ENCODE measurements at places on chromosomes 16 and 17.

DNA sequence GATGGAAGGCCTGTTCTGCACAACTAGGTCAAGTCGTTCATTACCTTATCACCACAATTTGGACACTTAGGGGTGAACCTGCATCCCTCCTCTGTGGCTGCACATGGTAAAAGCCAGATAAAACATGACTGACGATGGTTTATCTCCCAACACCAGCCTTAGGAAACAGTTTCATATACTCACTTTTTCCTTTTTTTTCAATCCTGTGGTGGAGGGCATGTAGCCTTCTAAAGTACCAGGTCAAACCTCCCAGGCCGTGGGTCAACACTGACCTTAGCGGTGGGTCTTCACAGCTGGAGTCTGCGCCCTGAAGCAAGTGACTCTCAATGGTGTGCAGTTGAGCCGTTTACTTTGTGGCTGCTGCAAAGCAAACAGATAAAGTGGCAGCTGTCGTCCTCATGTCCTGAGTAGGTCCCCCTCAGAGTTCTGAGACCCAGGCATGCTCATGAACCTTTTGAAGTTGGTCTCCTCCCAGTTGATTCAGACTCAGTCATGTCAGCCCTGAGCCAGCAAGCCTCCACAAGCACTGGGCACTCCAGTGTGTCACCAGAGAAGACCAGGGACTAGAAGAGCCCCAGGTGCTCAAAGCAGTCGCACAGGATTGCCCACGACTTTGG, 5.9 kb downstream of the FAHD1 start:
- DNase-seq = no peak

- no peak for DNase-seq
Measured at GRCh38 chr16:82943371-82943770, 316.6 kb downstream of the CDH13 start.

DNA sequence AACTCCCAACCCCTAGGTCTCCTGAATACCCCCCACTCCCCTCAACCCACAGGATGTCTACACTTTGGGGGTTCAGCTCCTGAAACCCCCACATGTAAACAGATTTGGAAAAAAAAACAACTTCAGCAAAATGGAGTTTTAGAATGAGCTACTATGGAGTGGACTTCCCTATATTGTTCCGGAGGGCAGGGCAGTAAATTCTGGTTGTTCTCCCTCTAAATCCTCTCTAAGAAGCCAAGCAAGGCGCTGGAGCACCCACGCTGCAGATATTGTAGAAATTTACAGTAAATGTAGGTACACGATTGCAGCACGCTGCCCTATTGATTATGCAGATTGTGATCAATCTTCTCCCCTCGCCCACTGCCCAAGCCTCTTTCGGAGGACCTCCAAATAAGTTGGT, 8.5 kb upstream of the ZFHX3 start:
- no peak for DNase-seq

- peak; percentile 55 for DNase-seq
Measured at GRCh38 chr16:3696425-3697218, 20.7 kb downstream of the TRAP1 start.

- DNase-seq = no peak
Measured at GRCh38 chr17:72665852-72666851, 426.3 kb downstream of the SLC39A11 start.

DNA sequence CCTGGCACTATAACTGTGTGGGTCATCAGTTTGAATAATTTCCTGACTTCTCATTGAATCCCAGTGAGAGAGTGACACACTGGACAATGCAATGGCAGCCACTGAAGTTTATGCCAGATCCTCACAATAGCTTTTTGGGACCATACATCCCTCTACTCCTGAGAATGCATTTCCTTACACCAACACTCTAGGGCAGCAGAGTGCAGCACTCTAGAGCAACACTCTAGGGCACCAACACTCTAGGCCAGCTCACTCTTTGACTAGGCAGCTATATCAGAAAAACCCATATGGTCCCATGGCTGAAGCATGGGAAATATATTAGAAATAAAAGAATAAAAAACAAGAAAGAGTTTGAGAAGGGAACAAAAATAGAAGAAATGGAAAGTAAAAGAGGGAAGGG, 309.2 kb downstream of the MAP2K6 start:
- no peak for DNase-seq

DNA sequence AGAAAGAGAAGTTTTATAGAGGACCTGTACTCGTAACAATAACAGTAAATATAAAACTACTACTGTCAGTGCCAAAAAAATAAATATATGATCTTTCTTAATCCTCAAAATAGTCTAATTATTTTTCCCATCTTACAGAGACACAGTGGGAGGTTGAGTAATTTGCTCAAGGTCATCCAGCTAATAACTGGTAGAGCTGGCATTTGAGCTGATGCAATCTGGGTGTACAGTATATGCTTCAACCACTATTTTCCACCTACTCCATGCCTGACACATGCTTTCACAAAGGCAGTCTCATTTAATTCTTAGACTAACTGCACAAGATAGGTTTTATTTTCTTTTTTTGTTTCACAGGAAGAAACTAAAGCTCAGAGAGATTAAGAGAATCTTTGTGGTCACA, 33.6 kb downstream of the PIGL start:
- no peak for DNase-seq

- no peak for DNase-seq
Measured at GRCh38 chr17:76462556-76463290, 4.7 kb upstream of the AANAT start.

- peak; percentile 10 for DNase-seq
Measured at GRCh38 chr16:74169687-74170376, 126.8 kb upstream of the PSMD7 start.

DNA sequence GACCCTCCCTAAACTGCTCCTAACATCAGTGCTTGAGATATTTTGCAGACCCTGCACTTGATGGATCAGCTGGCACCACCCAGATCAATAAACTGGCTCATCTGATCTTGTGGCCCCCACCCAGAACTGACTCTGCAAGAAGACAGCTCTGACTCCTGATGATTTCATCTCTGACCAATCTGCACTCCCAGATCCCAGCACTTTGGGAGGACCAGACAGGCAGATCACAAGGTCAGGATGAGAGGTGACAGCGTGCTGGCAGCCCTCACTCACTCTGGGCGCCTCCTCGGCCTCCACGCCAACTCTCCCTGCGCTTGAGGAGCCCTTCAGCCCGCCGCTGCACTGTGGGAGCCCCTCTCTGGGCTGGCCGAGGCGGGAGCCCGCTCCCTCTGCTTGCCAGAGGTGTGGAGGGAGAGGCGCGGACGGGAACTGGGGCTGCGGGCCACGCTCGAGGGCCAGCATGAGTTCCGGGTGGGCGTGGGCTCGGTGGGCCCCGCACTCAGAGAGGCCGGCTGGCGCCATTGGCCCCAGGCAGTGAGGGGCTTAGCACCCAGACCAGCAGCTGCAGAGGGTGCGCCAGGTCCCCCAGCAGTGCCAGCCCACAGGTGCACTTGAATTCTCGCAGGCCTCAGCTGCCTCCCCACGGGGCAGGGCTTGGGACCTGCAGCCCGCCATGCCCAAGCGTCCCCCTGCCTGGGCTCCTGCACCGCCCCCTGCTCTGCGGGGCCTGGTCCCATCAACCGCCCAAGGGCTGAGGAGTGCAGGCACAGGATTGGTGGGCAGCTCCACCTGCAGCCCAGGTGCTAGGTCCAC, 2.4 kb upstream of the C16orf54 start:
- DNase-seq = no peak

DNA sequence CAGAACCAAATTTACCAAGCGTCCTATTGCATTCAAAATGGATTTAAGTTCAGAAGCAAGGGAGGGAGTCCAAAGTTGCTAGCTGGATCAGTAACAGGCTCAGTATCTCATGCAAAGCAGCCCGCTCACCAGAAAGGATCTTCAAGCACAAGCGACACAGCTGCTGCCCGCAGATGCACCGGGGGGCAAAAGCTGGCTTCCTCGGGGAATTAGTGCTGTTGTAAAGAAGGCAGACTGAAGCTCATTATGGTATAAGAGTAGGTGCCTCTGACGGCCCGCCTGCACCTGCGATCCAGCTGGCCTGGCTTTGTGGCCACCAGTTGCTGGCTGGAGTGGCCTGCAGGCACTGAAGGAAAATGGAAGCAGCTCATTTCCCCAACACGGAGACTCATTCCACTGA, 128.4 kb upstream of the RCVRN start:
- no peak for DNase-seq

- peak; percentile 96 for DNase-seq
Measured at GRCh38 chr16:74743668-74744299, 30.8 kb downstream of the FA2H start.

- no peak for DNase-seq
Measured at GRCh38 chr16:14337303-14338191, 266.4 kb downstream of the MRTFB start.

DNA sequence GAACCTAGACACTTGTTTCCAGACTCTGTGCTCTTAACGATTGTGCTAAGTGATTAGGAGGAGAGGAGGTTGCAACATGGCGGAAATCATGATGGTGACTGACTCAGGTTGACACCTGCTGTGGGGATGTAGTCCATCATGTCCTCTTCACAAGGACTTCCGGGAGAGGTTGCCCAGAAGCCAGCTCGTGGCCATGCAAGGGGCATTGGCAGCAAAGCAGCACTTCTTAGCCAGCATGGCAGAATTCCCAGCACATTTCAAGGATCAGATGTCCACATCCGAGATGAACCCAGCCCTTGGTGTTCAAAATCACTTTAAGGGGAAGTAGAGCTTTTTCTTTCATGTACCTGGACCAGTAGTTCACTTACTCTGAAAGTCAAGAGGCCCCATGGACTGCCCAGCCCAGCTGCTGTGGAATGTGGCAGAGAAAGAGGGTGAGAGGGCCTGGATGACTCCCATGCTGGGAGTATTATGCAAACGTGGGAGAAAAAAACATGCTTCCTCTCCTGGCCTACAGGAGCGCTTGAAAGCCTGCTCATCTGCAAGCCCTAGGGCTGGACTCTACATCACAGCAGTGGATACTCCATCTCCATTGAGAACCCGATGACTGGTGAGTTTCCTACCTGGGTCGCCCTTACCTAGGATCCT, 65.5 kb downstream of the IRX6 start:
- DNase-seq = peak; percentile 67

DNA sequence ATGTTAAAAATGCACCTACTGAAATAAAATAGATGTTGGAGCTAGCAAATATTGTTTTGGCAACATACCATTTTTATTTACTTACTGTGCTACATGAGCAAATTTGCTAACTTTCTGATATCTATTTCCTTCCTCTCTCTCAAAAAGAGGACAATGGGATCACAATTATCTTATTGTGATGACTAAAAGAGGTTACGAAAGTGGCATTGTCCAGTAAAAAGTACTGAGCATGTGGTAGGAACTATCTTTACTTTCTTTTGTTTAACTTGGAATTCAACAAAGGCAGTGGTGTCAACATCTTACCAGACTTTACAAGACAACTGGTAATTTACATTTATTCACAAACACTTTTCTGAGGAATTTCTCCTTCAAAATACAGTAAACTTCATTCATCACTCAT, 1542.6 kb upstream of the CDH8 start:
- DNase-seq = no peak

DNA sequence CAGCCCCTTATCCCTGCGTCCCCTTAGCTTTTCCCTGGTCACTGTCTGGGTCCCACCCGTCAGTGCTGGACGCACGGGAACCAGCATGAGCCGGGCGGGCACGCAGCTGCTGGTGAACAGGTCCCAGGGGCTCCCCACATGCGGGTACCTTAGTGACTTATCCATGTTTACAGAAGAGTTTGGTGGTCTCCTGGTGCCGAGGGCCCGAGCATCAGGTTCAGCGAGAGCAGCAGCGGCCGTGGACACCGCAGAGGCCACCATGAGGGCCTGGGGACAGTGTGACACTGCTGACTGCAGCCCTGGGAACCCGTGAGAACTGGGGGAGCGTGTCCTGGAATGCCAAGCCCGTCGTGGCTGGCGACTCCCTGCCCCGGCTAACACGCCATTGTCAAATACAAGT, 6.5 kb downstream of the CD7 start:
- DNase-seq = no peak

DNA sequence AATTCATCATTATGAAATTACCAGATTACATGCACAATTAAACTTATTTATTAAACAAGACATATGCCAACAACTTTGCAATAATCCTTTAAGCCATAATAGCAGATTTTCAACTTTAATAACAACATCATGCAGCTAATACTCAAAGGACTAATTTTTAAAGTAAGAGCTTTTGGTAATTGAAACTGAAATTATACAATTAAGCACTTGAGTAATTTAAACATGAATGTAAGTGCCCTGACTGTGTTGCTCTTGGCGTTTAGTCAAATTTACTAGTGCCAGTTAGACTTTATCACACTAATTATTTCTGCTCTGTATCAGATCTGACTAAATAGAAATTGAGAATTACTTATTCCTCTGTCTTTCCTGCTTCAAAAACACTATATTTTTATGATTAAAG, 46.8 kb upstream of the PSMD7 start:
- DNase-seq = no peak

DNA sequence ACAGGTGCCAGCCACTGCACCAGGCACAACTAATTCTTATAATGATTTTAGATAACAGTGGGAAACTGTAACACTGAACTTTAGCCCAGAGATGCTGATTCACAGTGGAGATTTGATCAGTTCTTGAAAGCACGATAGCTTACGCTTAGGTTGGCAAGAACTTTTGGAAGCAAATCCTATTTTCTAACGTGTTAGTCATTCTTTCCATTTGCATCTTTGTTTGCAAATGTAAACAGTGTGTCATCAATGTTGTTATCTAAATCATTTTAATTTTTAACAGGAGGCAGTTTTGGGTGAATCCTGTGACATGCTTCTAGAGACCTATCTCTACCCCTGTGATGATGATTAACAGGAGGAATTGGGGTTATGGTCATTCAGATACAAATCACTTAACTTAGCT, 35.7 kb upstream of the GNA13 start:
- DNase-seq = peak; percentile 23

- no peak for DNase-seq
Measured at GRCh38 chr16:77937473-77938149, 84.7 kb upstream of the CLEC3A start.

DNA sequence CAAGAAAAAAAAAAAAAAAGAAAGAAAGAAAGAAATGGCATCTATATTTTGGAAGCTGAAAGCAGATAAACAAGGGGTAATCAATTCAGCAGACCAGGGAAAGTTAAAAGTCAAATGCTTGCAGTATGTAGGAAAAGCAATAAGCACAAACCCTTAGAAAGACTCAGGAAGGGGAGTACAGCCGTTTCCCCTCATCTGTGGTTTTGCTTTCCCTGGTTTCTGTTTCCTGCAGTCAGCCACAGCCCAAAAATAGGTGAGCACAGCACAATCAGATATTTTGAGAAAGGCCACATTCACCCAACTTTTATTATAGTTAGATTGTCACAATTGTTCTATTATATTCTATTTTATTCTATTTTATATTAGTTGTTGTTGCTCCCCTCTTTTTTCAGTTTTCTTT, 14.4 kb upstream of the ALOX12 start:
- DNase-seq = no peak

DNA sequence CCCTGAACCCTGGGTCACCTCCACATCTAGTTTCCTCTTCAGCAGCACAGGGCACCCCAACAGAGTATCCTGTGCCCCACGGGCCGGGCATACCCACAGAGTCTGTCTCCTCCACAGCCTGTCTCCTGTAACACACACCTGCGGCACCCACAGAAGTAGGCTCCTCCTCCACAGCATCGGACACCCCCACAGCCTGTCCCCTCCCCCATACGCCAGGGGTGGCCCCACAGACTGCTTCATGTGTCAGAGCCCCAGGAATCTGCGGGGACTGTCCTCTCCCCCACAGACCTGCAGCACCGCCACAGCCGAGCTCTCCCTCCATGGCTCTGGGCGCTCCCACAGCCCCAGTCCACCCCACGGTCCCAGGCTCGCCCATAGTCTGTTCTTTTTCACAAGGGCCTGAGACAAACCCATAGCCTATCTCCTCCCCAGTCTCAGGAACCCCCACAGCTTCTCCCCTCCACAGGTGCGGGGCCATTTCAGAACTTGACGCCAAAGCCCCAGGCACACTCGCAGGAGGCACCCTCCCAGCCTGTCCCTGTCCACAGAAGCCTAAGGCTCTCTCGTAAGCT, 1.4 kb downstream of the KIAA0753 start:
- no peak for DNase-seq
